ENCODE measurements at places on chromosomes 6 and 20. TPM values are rescaled to one million over a fixed set of nuclear protein-coding genes. Genes with fewer than 3 reads are reported as not detected.

The NMBR gene
- total RNA-seq = not detected

DNA sequence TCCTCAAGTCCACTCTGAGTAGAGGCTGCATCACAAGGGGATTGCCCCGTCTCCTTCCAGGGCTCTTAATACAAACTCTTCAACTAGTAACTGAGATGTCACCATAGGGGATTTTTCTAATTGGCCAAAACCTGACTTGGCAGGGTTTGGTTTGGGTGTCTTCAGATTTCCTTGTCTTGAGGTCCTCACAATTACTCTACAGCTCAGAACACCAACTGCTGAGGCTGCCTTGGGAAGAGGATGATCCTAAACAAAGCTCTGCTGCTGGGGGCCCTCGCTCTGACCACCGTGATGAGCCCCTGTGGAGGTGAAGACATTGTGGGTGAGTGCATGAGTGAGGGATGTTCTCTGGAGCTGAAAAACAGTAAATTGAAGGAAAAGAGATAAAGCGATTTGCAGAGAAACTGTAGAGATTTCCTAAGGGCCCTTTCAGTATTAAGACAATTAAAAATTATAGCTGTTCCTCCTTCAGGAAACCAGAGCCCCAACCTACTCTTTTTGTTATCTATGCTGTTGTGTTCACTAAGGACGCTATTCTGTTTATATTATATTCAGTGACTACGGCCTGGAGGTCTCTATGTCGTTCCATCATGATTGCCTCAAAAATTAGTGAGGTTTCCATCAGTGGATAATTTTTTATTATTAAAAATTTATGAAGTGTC, at the start of gene HLA-DQA1:
TSS of gene HLA-DQA1 (plus strand) at position 188 of the 662 bp plus-strand sequence. CDS start at position 241, 53 bp downstream.
- DNase-seq = no peak

DNA sequence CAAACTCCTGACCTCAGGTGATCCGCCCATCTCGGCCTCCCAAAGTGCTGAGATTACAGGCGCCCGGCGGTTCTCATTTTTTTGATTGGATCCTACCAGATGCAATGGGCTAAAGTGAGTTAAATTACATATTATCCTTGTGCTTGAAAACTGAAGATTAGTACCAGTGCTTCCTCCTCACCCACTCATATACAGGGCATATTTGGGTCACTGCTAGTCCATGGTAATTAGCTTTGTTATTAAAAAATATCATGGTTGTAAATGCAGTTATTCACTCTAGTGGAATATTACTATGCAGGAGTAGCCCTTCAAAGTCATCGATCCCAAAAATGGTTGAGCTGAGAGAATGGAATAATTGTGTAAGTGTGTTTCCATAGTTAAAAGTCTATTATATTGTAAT, 26.5 kb downstream of the ZNF292 start:
- no peak for DNase-seq

DNA sequence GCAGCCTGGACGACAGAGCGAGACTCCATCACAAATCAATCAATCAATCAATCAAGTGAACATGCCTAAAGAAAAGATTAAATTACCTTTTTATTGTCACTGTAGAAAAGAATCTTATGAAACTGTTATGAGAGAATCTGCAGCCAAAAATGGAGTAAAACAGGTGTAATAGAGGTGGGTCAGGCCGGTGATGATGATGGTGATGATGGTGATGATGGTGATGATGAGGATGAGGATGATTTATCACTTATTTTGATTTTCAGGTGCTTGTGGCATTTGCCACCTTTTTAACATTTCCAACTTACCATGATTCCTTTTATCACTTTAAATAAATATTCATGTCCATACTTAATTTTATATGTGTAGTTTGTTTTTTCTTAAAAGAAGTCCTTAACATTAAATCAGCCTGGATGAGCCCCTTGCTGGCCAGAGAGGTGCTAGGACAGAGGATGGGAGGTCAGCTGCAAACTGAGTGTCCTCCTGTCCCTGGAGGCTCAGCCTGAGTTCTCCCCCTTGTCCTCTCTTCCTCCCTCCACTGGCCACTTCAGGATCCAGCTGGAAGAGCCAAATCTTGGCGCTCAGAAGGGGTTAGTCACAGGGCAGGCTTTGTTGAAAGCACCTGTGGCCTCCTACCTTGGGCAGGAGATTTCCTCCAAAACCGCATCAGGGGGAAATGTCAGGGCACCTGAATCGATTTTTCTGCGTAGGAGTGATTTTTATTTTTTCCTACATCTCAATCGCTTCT, 32.6 kb downstream of the SLC2A10 start:
- DNase-seq = no peak

DNA sequence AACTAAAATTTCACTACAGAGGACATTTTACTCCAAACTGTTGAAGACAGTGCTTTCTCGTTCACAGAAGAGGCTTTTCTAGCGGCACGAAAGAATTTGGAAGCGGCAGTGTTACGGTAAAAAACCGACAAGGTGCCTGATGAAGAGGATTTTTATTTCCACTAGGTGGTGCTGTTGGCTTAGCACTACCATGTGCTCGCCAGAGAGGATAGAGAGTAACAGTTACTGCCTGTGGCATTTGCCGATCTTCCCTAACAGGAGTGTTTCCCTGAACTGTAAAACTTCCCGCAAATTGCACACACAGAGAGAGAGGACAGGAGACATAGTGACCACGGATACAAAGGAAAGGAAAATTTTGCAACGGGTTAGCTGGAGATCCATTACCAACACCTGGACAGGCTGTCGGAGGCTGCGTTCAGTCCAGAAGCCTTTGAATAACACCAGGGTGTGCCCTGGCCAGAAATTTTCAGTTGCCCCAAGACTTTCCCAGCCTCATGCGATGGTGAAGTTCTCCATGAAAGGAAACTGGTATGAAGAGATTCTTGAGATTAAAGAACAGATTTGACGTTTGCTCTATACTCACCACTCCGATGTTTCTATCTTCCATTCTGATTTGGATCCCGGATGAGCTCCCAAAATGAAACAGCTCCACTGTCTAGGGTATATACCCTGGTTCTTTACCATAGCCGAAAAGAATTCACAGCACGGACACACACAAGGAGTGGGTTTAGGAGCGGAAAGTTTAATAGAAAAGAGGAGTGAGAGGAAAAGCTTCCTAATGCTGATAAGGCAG, 48.1 kb downstream of the HLA-DPB1 start:
- DNase-seq = peak; percentile 33

DNA sequence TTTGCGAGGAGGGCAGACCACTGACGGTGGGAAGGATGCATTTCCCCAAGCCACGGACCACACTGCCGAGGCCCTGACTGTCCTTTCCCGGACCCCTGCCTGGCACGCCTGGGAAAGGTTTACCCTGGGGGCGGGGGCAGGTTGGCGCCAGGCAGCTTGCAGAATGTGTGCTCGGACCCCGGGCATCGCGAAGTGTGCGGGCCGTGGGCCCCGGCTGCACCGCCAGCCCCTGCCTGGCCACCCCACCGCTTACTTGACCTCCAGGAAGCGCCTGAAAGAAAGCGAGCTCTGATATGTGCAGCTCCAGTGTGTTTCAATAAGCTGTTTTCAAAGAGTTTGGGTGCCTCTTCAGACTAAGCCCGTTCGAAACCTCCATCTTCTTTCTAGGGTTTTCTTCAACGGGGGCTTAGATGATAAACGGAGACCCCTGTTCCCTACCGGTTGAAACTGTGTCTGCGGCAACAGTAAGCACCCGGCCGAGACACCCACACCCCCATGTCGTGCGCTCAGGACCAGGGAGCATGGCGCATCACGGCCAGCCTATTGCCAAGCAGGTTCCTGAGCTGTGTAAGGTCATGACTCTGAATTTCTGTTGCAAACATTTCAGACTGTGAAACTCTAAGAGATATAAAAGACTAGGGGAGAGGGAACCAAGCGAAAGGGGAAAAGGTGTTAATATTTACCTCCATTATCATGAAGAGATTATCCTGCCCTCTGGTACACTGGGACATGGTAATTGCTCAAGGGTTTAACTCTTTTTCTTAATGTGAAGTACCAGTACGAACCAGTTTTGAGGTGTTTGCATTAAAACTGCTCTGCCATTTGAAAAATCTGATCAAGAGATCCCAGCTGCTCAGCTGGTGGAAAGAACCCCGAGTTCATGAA, 231.2 kb upstream of the FOXQ1 start:
- no peak for DNase-seq

DNA sequence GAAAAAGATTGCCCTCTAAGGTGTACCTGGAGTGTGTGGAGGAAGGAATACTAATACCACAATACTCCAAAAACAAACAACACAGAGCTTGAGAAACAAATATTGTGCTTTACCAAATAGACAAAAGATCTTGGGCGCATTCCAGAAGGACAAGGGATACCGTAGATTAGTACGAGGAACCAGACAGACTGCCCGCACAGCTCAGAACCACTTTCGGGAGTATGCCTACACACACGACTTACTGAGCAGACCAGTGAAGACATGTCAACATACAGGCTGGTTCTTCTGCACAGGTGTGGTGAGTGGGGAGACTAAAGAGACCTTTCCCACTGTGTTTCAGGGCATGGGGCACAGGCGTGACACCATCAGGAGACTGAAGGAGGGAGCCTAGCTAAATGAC, 15.8 kb upstream of the FOXQ1 start:
- DNase-seq = peak; percentile 70
